Globus pallidus (tissue), 1 donor: ENCODE measurements at places on chromosomes 16 and 17.

GRCh38 chr17:32590974-32591373, 104.2 kb downstream of the CDK5R1 start:
- DNase-seq = no peak

GRCh38 chr16:86367291-86368072, 142.8 kb upstream of the FOXF1 start:
- no peak for DNase-seq

DNA sequence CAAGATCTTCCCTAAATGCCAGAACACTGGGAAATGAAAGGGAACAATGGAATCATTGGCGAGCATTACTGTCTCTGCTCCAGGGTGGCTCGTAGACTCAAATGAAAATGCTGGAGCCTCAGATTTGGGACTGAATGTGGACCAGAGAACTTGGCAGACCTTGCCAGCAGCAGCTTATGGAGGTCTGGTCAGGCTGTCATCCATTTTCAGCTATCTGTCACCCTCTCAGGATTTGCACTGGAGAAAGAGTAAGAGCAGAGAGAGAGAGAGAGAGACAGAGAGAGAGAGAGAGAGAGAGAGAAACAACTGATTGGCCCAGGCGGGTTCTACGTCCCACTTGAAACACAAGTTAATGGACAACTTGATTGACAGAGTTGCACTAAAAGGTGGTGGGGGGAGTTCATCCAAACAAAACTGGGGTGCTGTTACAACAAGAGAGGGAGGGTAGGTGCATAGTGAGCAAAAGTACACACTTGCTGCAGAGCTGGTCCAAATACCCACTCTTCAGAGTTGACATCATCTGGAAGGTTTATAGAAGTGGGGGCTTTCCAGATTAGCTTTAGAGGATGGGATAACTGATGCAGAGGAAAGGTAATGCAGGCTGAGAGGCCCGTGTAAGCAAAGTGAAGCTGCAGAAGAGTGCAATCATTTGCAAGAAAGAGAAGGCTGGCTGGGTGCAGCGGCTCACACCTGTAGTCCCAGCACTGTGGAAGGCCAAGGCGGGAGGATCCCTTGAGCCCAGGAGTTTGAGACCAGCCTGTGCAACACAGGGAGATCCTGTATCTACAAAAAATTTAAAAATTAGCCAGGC, 16.5 kb upstream of the NSMCE1 start:
- DNase-seq = peak; percentile 52

DNA sequence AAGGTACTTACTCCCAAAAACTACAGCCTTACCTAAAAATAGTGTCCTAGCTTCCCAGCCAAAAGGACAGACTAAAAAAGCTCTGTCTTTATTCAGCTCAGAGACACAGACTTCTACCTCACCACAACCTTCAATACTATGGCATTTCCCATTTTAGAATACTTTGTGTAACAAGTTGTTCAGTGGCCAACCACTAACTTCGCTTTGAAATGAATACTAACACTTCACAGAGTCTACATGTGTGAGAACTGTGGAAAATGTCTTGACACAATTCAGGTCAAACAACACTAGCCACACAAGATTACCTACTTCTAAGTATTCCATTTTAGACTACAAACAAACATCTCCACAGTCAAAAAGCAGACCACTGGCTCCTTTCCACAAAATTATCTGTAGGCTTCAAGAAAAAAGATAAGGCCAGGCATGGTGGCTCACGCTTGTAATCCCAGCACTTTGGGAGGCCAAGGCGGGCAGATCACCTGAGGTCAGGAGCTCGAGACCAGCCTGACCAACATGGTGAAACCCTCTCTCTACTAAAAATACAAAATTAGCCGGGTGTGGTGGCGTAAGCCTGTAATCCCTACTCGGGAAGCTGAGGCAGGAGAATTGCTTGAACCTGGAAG, 3.2 kb downstream of the HELZ start:
- DNase-seq = no peak

GRCh38 chr17:36653856-36654255, 52.5 kb downstream of the MRM1 start:
- no peak for DNase-seq
